SJSA1 (cell line): ENCODE measurements at places on chromosomes 11 and 22. TPM values are rescaled to one million over a fixed set of nuclear protein-coding genes. Genes with fewer than 3 reads are reported as not detected.

Gene APLNR
- total RNA-seq = not detected in 2 replicates

Gene VWA5A
- 18.1 and 24.8 TPM in 2 replicates for total RNA-seq

Gene SMIM35
- not detected in 2 replicates for total RNA-seq

Gene FAM180B
- total RNA-seq = not detected in 2 replicates

Gene TRPM5
- not detected in 2 replicates for total RNA-seq

Gene TMEM191B
- 1.1 TPM in 1 of 2 replicates, not detected in the other for total RNA-seq

Gene RAC2
- total RNA-seq = 2.0 and 2.1 TPM in 2 replicates

Gene UBQLN3
- not detected in 2 replicates for total RNA-seq
